Keratinocyte (primary cell): ENCODE measurements at places on chromosomes 7 and 10. TPM values are rescaled to one million over a fixed set of nuclear protein-coding genes. Genes with fewer than 3 reads are reported as not detected.

The KAZALD1 gene
- 0.08 to 0.18 TPM (median 0.18 TPM) in 3 replicates for polyA plus RNA-seq

The ELMO1 gene
- 0.07 to 0.17 TPM in 2 of 3 replicates, not detected in the other for polyA plus RNA-seq

The IFIT1 gene
- polyA plus RNA-seq: 96.9 to 140 TPM (median 112 TPM) in 3 replicates

The NAPEPLD gene
- 2.6 to 3.8 TPM (median 3.4 TPM) in 3 replicates for polyA plus RNA-seq
